ENCODE measurements at places on chromosomes 6 and 20.

DNA sequence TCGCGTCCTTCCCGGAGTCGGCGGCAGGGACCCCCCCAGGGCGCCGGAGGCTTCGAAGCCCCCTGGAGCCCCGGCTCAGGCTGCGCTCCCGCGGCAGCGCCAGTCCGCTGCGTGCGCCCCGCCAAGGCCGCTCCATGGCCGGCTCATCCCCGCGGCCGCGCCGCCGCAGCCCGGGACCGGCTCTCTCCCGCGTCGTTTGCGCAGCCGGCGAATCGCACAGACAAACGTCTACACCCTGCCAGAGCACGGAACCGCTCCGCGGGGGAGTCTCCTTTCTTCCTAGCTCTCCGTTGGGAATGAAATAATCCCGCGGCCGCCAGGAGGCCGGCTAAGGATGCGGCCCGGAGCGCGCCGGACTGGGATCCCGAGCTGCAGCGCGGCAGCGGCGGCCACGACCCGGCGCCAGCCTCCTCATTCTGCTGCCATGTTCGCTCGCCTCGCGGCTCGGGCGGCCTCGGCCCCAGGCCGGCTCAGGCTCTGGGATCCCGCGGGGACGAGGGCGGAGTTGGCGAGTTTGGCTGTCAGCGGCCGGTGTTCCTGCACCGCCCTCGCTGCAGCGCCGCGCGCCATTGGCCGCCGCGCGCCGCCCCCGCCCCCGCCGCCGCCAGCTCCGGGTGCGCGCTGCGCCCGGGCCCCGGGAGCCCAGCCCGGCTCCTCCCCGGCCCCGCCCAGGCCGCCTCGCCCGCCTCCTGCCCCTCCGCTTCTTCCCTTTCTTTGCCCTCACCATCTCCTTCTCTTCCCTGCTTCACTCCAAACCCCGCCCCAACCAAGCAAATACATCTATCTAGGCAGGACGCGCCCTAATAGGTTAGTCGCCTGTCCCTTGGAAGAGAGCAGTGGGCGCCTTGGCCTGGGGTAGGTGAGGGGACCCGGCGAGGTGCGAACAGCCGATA, at the start of gene GFOD1:
Gene GFOD1, minus strand, starts transcription at position 479 of the 893 bp plus-strand sequence. CDS start 710 bp downstream, outside the sequence.
- DNase-seq = peak; percentile 75

- no peak for DNase-seq
Measured at GRCh38 chr20:10137533-10137932, 81.1 kb upstream of the SNAP25 start.

DNA sequence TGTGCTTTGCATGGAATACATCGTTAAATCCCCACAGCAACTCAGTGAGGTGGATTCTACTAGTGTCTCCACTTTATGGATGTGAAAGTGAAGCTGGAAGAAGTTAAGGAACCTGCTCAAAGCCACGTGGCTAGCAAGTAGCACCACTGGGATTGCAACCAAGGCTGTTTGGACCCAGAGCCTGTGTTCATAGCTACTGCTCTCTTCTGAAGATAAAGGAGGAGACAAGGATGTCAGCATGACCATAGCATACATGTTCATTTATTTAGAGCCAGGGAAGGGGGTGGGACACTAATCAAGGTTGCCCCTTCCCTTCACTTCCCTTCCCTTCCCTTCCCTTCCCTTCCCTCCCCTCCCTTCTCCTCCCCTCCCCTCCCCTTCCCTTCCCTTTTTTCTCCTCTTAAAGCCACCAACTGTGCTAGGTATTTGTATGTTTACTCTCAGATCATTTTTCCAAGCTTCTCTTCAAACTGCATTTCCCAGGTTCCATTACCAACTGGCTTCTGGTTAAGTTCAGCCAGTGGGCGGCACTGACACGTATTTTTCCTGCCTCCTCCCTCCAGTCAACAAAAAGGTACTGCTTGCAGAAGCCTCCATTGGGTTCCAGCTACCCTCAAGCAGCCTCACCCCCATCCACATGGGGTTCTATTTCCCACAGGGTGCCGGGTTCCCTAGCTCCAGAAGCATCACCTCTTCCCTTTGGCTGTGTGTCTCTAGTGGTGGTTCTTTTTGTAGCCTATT, 134.9 kb downstream of the BCAS1 start:
- no peak for DNase-seq

DNA sequence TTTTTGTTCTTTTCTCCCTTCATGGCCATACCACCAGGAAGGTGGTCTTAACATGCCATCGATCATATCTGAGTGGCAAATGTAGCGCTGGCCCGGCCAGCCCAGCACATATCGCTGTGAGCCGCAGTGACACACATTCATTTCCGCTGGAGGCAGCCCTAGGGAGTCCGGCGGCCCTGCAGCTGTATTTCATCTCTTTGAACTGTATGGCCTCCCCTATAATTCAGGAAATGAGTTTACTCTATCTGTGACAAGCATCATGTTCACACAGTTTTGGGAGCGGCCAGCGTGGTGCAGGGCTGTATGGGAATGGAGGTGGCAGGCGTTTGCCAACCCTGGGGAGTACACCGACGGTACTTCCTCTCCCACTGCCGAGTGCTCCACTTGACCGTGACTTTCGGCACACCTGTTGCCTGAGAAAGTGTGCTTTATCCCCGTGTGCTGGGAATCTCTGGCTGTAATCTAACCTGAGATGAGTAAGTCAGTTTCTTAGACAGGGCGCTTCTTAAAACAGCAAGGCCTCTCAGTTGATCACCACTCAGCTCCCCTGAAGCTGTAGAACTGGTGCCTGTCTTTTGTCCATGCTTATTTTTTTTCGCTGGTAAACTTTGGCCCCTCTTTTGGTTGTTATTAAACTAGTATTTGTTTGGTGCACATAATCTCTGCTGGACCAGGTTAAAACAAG, 257.1 kb upstream of the TAB2 start:
- no peak for DNase-seq

- no peak for DNase-seq
Measured at GRCh38 chr20:14672066-14672465, 334.7 kb upstream of the FLRT3 start.

- no peak for DNase-seq
Measured at GRCh38 chr6:42402184-42402583, 49.5 kb downstream of the TRERF1 start.

- no peak for DNase-seq
Measured at GRCh38 chr6:66344796-66345195, 637.8 kb upstream of the EYS start.

DNA sequence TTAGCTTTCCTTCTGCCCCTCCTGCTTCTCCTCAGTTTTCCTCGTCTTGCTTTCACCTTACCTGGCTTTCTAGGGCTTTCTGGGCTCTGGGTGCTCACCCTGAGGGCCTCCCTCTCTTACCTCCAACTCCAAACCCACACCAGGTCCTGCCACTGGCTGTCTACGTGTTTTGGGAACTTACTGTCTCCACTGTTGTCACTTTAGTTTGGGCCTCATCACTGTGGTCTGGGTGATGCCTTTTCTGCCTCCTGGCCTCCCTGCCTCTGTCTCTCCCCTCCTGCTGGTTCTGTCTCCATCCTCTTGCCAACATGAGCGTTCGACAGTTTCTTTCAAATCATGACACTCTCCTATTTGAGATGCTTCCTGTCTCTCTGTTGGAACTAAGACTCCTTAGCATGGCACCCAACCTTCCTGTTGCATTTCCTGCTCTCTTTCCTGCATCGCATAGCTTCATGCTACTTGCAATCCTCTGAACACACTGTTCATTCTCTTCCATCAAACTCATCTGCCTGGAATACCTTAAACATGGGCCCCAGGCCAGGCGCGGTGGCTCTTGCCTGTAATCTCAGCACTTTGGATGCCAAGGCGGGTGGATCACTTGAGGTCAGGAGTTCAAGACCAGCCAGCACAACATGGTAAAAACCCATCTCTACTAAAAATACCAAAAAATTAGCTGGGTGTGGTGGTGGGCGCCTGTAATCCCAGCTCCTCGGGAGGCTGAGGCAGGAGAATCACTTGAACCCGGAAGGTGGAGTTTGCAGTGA, 5.5 kb downstream of the CD40 start:
- DNase-seq = no peak

GRCh38 chr20:39534846-39535245, 572.7 kb downstream of the DHX35 start:
- DNase-seq = no peak

DNA sequence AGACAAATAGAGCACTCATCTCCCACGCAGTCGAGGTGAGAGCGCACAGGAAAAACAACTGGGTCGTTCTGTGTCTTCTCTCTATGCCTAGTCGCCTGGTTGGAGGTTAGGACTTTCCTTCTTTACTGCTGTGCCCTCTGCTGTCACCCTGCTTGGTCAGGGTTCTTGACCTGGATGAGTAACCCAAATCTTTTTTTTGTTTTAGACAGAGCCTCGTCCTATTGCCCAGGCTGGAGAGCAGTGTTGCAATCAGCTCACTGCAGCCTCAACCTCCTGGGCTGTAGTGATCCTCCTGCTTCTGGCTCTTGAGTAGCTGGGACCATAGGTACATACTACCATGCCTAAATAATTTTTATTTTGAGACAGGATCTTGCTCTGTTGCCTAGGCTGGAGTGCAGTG, 24.5 kb downstream of the PRPF6 start:
- no peak for DNase-seq

DNA sequence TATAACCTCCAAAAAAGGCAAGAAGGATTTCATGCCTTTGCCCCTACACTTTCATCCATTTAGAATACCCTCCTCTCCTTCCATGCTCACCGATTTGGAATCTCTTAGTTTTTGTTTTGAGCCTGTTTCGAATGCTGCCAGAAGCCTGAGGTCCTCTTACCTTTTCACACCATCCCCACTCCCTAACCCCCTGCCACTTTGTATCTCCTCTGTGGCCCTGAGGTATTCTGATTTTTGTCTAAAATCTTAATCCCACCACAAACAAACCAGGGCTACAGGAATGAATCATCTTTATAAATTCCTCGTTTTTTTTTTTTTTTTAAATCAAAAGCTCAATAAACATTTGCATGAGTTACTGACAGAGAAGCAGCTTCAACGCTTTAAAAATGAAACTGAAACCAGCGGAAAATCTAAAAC, 1.6 kb upstream of the RPS12 start:
- no peak for DNase-seq

DNA sequence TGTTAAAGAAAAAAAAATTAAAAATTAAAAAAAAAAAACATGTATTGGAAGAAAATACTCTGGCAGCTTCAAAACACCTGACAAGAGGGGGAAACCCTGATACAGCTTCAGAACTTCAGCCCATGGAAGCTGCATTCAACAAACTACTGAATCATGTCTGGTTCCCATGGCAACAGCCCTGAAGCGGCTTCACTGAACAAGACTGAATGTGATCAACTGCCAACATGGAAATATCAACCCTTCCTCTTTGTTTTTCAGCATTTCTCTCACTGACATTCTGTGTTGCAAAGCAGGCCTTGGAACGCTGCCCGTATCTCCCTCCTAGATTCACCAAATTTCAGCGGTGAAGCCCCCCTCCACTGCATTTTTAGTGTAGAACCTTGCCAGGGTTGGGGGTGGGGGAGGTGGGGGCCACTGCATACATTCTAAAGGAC, 91.3 kb upstream of the SHLD1 start:
- no peak for DNase-seq

DNA sequence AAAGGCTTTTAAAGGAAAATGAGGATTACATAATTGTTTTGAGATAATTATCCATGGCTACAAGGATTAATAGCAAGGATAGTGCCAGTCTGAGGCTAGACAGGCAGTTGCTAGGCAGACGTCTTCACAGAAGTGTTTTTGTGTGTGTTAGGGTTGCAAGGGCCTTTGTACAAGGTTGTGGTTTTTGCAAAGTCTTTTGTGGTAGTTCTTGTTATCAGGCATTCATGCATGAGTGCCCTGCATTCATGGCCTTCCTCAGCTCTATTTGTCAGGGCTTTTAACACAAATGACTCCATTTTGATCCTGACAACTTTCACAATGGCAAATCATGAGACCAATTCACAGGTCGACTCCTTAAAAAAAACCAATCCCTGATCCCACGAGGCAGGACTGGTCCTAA, 68.1 kb upstream of the TXNDC5 start:
- no peak for DNase-seq

DNA sequence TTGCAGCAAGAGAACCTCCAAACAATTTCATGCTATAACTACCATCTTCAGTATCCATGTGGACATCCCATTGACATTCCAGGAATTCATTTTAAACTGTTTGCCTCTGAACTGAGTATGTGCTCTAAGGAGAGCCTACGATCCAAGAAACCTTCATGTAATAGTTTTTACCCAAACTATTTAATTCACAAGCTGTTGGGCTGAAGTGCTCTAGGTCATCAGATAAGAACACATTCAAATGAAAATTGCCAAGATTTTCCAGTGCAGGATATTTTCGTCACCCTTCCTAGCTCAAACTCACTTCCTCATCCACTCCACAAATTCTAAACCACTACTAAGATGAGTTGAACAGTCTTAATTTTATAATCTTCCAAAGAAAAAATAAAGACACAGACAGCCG, 12.8 kb downstream of the RSPO3 start:
- no peak for DNase-seq

- no peak for DNase-seq
Measured at GRCh38 chr6:131555992-131556391, 17.0 kb upstream of the ARG1 start.

GRCh38 chr6:32472781-32473375, 33.2 kb downstream of the HLA-DRA start:
- no peak for DNase-seq

DNA sequence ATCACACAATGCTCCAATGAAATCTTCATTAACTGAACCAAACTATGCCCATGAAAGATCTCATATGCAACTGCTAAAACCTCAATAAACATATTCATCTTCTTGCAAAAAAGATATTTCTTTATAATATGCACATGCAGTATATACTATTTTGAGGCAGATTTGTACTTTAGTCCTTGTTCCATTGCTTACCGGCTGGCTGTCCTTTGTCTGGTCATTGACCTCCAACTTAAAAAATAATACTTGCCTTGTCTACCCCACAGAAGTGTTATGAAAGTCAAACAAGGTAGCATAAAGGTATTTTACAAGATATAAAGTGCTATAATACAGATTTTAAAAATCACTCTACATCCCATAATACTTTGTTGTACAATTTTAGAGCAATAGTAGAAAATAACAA, 88.3 kb downstream of the ATG5 start:
- DNase-seq = no peak

- no peak for DNase-seq
Measured at GRCh38 chr20:19885594-19885938, 127.5 kb downstream of the RIN2 start.

GRCh38 chr6:93304505-93304904, 114.9 kb downstream of the EPHA7 start:
- DNase-seq = no peak

DNA sequence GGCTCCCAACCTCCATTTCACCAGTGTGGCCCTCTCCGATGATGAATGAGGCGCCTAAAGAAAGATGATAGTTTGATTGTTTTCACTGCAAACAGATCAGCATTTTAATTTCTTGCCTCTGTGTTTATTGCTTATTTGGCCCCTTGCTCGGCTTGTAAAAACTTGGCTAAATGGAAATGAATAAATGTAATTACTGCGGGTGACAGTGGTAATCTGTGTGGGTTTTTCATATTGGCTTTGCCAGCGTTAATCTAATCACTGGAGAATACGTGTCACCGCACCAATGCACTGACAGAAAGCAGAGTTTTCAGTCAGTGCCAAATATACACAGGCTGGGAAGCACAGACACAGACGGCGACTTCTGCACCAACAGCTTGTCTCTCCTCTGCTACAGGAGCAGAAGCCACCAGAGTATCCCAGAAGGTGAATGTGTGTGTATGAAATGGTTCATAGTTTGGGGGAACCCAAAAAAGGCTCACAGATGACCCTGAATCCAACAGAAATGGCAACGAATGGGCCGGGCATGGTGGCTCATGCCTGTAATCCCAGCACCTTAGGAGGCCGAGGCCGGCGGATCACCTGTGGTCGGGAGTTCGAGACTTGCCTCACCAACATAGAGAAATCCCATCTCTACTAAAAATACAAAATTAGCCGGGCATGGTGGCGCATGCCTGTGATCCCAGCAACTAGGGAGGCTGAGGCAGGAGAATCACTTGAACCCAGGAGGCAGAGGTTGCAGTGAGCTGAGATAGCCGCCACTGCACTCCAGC, 534.0 kb downstream of the PKHD1 start:
- no peak for DNase-seq
